Smooth muscle cell of the pulmonary artery (primary cell): ENCODE measurements at places on chromosomes 11 and 22. TPM values are rescaled to one million over a fixed set of nuclear protein-coding genes. Genes with fewer than 3 reads are reported as not detected.

SPTBN2 gene
- 1.1 and 4.6 TPM in 2 replicates for total RNA-seq

CCDC87 gene
- 0.56 and 0.59 TPM in 2 replicates for total RNA-seq

OR8G1 gene
- not detected in 2 replicates for total RNA-seq

HTR3B gene
- not detected in 2 replicates for total RNA-seq

SLC25A18 gene
- not detected in 2 replicates for total RNA-seq

SLC22A6 gene
- not detected in 2 replicates for total RNA-seq

CBLIF gene
- total RNA-seq: not detected in 2 replicates

SDHD gene
- 158 and 181 TPM in 2 replicates for total RNA-seq

PKP3 gene
- total RNA-seq: 0.56 and 0.65 TPM in 2 replicates

PRG2 gene
- 0.26 and 0.73 TPM in 2 replicates for total RNA-seq

EIF3L gene
- 343 and 385 TPM in 2 replicates for total RNA-seq

FXYD2 gene
- total RNA-seq: not detected in 2 replicates

INS gene
- total RNA-seq: not detected in 2 replicates

SULT4A1 gene
- 0.20 and 0.26 TPM in 2 replicates for total RNA-seq

MCAM gene
- 46.1 and 72.5 TPM in 2 replicates for total RNA-seq

HEPACAM gene
- total RNA-seq: not detected in 2 replicates
